ENCODE measurements at places on chromosomes 3 and 15.

GRCh38 chr15:25237291-25237978 is 201.4 kb downstream of the UBE3A start:
- no peak for DNase-seq

DNA sequence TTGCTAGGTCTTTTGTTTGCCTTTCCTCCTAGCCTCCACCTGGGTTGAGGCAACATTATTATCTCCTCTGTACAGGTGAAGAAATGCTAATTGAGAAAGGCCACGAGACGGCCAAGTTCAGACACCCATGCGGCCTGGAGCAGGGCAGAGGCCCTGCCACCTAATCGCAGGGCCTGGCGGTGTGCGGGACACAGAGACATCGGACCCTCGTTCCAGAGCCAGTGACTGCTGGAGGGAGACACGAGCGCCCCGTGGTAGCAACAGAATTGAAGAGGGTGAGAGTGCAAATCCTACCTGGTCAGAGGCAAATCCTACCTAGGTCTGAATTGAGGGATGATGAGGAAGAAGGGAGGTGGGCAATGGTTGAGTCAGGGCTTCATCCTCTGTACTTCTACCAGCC is 113.8 kb upstream of the MEF2A start:
- no peak for DNase-seq

- DNase-seq = no peak
Observed at GRCh38 chr3:147216143-147216673, 190.1 kb downstream of the ZIC4 start.

GRCh38 chr3:181753391-181753790 is 41.7 kb downstream of the SOX2 start:
- DNase-seq = no peak

DNA sequence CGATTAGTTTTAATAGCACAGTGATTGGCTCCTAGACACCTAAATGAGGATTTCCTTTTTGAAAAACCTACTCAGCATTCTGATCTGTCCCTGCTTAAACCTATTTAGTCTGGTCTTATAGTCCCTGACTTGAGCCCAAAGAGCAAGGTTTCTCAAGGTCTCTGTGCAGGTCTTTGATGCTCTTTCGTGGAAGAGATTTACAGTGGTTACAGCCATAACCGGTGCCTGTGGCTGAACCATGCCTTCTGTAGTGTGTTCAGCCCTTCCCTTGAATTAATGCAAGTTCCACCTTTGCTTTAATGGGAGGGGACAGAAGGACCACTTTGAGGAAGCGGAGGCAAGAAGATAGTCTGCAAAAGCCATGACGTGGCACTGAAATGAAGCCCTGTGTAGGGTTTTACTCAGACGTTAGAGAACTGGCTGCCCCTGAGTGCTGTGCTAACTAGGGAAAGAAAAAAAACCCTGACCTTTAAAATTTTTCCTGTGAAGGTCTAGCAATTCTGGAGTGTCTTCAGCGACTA is 43.0 kb downstream of the ZBTB38 start:
- no peak for DNase-seq

DNA sequence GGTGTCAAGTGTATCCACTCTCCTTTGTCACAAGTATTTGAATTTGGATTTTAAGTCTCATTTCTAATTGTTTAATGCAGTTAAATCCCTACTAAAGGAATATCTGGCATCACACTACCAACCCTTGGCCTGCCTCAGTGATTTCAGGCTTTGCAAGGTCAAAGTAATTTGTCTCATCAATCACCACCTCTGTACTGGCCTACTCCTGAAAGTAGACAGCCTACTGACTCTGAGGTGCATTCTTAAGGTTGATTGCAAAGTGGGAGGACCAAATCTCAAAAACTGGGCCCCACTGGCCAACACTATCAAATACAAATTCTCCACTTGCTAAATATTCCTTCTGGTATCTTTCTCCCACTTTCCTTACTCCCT is 851 bp upstream of the TEX55 start:
- DNase-seq = no peak

Measured in HS-27A (cell line).